ENCODE measurements at places on chromosomes 5 and 9.

DNA sequence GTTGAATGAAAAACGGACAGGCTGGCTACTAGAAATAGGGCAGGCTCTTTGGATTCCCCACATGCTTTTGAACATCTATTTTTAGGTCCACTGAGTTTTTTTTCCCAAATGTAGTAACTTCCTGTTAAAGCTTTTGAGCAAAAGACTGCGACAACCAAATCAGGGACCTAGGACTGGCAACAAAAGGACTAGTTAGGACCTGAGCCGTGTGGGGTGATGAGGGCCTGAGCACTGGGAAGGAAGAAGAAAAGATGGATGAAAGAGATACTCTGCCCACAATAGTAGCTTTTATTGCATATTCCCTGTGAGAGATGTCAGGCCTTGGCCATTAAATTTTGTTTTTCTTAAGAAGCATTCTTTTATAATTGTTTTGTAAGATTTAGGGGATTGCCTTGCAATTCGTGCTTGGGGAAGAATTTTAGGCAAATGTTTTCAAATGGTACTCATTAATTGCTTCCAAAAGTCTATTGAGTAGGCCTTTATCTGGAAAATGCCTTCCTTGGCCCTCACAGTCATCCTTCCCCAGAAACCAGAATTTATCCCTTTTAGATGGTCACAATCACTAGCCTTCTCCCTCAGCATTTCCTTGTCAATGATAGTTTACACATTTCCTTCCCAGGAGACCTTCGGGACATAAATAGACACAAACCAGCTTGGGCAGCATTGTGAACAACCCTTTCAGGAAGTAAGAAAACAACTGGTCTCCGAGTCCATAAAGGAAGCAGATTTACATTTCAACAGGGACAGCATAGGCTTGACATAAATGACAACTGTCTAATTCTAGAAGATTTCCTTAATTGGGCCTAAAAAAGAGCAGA lies 166.5 kb downstream of the RMI1 start:
- peak; percentile 71 for DNase-seq

- no peak for DNase-seq
Observed at GRCh38 chr9:89350988-89351557, 32.8 kb downstream of the SECISBP2 start.

DNA sequence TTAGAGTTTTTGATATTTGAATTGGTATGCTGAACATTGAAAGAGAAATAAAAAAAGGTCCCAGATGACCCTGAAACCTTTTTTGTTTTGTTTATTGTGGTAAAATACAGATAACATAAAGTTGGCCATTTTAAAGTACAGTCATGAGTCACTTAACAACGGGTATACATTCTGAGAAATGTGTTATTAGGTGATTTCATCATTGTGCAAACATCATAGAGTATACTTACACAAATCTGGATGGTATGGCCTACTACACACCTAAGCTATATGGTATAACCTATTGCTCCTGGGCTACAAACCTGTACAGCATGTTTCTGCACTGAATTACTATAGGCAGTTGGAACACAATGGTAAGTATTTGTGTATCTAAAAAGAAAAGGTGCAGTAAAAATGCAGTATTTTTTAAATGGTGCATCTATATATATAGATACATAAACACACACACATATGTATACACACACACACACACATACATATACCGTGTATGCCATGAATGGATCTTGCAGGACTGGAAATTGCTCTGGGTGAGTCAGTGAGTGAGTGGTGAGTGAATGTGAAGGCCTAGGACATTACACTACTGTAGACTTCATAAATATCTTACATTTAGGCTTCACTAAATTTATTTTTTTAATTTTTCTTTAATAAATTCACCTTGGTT lies 31.0 kb downstream of the TTC1 start:
- no peak for DNase-seq

DNA sequence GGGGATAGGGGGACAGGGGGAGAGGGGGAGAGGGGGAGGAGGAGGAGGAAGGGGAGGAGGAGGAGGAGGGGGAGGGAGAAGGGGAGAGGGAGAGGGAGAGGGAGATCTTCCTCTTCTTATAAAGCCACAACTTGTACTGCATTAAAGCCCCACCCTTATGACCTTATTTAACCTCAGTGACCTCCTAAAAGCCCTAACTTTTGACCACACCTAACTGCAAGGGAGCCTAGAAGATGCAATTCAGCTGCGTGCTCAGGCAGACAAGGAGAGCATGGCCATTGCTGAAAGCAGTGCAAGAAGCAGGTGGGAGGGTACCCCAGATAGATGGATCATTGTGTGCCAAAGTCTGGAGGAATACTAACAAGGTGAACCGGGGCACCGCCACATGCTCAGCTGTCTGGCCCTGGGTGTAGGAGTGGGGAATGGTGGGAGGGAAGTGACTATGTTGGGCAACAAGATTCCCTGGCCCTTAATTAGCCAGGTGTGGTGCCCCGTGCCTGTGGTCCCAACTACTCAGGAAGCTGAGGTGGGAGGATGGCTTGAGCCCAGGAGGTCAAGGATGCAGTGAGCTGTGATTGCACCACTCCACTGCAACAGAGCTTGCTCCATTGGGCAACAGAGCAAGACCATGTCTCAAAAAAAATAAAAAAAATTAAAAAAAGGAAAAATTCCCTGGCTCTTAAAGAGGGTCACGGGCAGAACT lies 125.4 kb upstream of the BOD1 start:
- DNase-seq, result no peak

DNA sequence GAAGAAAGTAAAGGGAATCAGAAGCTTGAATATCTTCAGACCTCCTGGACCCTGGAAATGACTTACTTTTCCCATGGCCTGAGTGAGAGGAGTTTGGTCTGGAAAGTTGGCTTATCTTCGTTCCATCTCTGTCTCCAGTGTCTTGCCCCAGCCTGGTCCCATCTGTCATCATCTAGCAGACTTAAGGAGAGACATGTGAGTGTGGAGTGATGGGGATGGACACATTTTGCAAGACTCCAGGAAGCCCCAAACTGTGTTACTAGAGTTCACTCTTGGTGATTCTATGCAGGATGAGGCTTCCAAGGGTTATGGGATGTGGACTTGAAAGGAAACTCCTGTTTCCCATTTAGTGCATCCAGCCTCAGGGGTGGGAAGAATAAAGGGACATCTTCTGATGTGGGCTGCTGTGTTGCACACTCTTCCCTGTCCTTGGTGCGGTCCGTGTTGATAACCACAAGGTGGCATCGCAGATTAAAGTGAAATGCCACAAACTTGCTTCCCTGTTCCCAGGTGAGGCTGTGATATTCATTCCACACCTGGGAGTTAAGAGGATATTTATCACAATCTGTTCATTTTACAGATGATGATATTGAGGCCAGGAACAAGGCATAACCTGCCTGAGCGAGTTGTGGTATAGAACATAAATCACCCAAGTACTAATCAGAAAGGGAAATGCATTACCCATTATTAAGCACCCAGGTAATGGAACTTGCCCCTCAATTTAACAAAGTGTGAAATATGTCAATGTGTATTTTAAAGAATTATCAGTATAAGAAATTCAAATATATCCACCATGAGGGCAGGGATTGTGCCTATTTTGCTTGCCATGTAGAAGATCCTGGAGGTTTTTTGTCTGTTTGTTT lies 269.9 kb upstream of the PAPPA start:
- peak; percentile 52 for DNase-seq

GRCh38 chr5:138370537-138370936 lies 18.1 kb downstream of the KDM3B start:
- no peak for DNase-seq

DNA sequence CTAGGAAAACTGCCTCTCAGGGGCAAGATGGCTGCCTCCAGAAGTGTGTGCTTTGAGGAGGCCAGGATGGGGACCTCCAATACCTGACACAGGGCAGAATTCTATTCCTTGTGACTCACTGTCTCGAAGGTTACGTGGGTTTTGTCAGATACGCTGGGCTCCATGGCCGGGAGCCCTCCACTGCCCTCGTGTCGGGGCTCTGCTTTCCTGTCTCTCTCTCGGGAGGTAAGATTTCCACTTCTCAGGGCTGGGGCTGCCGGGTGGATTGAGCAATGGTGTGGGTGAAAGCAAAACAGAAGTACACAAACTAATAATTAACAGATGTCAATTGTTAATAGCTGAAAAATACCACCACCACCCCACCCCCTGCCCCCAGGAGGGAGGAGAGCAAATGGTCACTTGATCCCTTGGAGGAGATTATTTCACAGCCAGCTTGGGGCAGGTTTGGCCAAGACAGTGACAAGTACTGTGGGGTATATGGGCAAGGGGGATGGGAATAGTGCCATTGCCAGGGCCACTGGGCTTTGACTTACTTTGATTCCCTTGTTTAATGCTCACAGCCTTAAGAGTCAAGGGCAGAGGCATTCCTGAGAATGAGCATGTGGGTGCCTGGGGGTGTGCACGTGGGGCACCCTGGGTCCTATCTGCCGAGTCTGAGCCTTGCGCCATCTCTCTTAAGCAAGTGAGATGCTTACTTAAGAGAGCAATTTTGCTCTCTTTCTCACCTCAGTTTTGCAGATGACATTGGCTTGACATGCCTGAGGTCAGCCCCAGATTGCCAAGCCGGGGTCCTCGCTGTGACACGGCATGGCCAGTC lies 28.8 kb upstream of the DAB2IP start:
- no peak for DNase-seq

- no peak for DNase-seq
Observed at GRCh38 chr9:16447946-16448345, 422.5 kb downstream of the BNC2 start.

DNA sequence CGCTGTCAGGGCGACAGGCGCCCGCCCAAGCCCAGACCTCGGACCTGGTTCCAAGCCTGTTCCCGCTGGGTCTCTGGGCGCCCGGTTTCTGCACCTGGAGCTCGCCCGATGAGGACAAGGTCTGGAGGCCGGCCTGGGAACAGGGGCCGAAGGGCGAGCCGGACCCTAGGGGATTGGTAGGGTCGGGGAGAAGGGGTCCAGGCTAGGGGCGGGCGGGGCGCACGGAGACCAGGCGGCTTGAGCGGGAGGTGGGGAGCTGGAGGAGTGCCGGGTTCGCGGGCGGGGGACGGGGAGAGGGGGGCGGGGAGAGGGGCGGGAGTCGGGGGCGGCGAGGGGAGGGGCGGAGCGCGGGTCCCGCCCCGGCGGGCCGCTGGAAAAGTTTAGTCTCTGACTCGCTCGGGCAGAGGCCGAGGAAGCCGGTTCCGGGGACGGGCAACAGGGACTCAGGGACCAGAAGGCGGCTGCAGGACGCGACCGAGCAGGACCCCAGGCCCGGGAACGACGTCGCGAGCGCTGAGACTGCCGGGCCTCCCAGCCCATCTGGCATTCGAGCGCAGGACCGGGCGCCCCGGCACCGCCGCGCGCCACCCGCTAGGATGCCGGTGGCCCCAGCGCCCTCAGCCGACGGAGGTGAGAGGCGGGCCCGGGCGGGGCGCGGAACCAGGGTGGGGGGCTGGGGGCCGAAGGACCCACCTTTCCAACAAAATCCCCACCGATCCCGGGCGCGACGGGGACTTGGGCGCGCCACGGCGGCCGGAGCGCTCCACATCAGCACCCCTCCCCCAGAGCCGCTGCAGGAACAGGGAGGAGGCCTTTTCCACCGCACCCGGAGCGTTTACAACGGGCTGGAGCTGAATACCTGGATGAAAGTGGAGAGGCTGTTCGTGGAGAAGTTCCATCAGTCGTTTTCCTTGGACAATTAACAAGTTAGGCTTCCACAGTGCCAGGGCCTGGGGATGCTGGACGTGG lies at the start of gene S1PR3:
Gene S1PR3, plus strand, starts transcription at position 403 of the 969 bp plus-strand sequence. CDS start 9,733 bp downstream, outside the sequence.
- DNase-seq, result peak; percentile 13

GRCh38 chr9:134162926-134163370 lies 1.4 kb downstream of the RNU6ATAC start:
- no peak for DNase-seq

DNA sequence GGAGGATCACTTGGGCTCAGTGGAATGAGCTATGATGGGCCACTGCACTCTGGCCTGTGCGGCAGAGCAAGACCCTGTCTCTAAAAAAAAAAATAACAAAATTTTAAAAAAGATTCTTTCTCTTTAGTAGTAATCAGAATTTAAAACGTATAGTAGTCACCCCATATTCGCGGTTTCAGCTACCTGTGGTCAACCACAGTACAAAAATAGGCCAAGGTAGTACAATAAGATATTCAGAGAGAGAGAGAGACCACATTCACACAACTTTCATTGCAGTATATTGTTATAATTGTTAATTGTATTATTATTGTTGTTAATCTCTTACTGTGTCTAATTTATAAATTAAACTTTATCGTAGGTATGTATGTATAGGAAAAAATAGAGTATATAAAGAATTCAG lies 18.7 kb downstream of the INIP start:
- DNase-seq, result no peak

DNA sequence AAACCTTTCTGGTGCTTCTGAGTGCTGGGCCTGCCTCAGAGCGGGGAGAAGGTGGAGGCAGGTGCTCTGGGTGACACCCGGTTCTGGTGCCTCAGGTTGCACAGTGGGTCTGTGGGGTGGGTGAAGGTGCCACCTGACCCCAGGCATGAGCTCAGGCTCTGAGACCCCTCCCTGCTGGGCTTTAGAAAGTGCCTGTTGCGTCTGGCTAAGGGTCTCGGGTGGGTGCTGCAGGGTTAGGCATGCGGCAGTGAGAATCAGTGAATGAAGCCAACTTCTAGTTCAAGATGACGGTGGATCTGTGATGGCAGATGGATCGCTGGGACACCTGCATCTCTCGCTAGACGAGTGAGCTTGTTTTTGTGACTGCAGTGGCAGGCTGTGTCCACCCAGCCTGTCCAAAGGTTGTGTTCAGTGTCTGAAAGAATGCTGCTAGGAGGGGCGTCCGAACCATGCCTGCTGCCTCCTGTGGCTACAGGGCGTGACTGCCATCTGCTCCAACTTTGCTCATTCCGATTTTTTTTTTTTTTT lies 5.0 kb downstream of the SQSTM1 start:
- peak; percentile 75 for DNase-seq

DNA sequence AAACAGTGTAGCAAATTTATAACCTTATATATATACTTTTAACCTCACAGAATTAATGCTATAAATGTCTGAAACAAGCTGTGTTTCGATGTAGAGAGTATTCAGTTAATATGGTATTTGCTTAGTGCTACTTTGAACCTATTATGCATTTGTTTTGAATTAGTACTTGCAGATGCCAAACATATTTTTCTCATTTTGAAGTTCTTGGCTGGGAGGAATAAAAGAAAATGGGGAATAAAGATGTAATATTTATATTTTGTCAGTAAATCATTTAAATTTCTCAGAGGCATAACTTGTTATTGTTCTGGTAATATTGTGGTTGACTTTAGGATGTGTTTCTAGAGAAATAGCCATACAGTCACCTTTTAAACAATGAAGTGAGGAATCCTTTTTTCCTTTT lies 175.9 kb upstream of the IZUMO3 start:
- no peak for DNase-seq

- DNase-seq, result no peak
Observed at GRCh38 chr5:136128481-136128880, 4.2 kb upstream of the SMAD5 start.

All from myocyte (in vitro differentiated cells).